ENCODE measurements at places on chromosomes 2 and 18.

GRCh38 chr2:234564699-234565098 is 67.8 kb upstream of the ARL4C start:
- DNase-seq, result no peak

GRCh38 chr2:36831185-36831584 is 134.7 kb downstream of the VIT start:
- no peak for DNase-seq

DNA sequence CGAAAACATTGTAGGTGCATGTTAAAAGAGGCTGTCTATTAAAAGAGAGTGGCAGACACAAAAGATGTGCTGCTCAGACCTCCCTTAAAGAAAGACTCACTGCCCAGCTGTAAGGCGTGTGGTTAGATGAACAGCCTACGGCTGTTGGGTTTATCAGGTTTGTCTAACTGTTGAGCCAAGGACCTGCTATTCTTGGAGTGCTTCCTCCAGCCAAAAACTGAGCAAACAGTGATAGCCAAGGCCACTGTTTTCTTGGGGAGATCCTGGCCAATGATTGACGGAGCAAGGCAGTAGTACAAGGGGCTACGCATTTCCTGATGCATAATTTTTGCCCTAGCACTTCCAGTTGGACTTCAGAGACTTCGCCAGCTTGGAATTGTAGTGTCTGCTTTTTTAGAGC is 1.4 kb upstream of the RAB3GAP1 start:
- DNase-seq, result no peak

- DNase-seq, result no peak
Observed at GRCh38 chr2:74199871-74200305, 1.5 kb downstream of the MTHFD2 start.

DNA sequence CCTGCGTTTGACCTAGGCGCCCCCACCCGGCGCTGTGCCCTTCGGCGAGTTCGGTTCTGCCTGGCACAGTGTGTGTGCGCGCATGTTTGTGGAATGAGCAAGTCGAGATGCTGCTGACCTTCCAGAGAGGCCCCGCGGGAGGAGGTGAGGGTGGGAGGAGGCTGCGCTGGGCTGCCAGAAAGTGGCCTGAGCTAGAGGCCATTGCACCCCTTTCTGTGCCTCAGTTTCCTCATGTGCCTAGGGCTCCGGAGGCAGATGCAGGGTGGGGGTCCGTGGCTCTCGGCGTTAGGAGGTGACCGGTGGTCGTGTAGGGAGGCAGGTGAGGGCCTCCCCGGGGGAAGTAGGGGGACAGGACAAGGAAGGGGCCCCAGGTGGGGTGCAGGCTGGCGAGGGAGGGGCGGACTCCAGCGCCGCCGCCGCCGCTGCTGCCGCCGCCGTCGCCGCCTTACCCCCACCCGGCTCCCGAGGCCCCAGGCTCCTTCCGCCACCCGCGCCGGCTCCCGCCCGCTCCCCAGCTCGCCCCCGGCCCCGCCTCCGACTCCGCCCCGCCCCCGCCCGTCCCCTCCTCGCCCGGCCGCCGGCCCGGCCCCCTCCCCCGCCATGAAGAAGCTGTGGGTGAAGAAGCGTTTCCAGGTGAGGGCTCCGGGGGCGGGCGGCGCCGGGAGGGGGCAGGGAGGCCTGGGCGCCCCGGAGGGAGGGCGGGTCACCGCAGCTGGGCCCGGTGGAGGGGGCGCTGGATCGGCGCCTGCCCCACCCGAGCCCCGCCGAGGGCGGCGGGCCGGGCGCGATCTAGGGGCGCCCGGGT is 7.0 kb downstream of the SPEG start:
- peak; percentile 8 for DNase-seq

DNA sequence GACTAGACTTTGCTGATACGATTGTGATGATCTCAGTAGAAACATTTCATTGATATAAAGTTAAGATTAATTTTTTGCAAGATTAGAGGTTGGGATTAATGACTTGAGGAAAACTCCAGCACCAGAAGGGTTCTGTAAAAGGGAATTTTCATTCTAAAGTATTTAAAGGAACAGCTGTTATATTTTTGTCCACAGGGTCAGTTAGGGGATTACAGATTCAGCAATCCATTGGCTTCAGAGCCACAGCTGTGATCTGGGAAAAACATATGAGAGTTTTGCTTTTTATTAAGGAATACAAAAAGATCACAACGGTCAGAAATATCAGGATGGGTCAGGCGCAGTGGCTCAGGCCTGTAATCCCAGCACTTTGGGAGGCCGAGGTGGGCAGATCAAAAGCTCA is 19.6 kb upstream of the REV1 start:
- no peak for DNase-seq

GRCh38 chr2:88481691-88482336 is 29.3 kb upstream of the FOXI3 start:
- DNase-seq, result no peak

DNA sequence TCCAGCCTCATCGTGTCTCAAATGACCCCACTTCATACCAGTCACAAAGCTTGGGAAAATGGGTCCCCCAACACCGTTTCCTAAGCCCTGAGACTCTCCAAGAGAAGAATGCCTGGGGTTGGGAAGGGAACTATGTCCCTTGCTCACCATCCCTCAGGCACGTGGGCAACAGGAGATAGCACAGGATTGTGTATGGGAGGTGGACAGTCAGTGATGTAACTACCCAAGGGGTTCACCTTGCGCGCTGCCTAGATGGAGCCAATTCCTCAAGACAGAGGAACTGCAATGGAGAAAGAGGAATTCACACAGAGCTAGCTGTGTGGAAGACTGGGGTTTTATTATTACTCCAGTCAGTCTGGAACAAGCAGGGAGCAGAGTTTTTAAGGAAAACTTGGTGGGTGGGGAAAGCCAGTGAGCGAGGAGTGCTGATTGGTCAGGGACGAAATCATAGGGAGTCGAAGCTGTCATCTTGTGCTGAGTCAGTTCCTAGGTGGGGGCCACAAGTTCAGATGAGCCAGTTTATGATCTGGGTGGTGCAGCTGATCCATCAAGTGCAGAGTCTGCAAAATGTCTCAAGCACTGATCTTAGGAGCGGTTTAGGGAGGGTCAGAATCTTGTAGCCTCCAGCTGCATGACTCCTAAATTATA is 13.8 kb upstream of the CXCR1 start:
- DNase-seq, result no peak

- no peak for DNase-seq
Observed at GRCh38 chr2:170922634-170923494, 6.2 kb upstream of the GORASP2 start.

GRCh38 chr2:56177420-56178220 is 6.2 kb upstream of the CCDC85A start:
- no peak for DNase-seq

DNA sequence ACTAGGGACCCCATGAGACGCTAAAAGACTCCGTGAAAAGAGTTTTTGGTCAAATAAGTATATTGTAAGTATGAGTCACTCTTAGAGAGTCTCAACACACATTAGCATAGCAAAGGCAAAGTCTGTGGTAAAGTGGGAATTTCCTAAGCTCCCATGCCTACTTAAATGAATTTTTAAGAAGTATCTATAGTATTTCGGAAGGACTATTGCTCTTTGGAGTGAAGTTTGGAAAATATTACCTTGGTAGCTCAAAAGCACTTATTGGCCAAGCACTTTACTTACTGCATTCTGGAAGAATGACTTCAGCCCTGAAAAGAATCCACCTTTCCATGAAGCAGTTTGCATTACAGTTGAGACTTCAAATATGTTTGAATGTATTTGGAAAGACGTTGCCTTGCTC is 57.1 kb downstream of the CAVIN2 start:
- no peak for DNase-seq

- DNase-seq, result no peak
Observed at GRCh38 chr2:122056853-122057252, 301.4 kb downstream of the TSN start.

- DNase-seq, result no peak
Observed at GRCh38 chr2:225282858-225283710, 116.4 kb upstream of the NYAP2 start.

- no peak for DNase-seq
Observed at GRCh38 chr2:197915548-197916265, 111.3 kb downstream of the PLCL1 start.

DNA sequence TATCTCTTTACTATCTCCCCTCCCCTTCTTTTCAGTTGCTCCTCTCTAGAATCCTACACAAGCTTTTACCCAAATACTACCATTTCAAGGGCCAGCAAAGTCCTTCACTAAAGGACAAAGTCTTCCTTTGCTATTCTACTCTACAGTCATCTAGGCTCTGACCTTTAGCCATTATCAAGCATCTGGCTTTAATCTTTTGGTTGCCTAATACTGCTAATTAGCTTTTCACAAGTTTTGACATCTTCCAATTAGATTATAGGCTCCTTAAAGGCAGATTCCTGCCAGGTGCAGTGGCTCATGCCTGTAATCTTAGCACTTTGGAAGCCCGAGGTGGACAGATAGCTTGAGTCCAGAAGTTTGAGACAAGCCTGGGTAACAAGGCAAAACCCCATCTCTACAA is 194.4 kb downstream of the SH3BP4 start:
- no peak for DNase-seq

DNA sequence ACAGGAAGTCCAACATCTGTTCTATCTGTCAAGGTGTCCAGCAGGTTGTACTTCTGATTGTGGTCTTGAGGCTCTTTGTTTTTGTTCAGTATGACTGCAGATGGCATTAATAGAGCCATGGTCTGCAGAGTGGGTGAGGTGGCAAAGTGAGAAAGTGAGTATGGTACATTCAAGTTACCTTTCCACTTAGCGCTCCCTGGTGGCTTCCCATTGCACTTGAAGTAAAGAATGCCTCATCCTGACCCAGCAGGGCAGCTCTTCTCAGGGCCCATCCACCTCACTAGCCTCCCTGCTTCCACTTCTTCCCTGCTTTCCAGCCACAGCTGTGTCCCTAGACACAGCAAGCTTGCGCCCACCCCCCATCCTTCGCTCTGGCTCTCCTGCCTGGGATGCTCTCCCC is 148.0 kb upstream of the ALPP start:
- no peak for DNase-seq

GRCh38 chr2:121690095-121690494 is 40.8 kb upstream of the CLASP1 start:
- no peak for DNase-seq

DNA sequence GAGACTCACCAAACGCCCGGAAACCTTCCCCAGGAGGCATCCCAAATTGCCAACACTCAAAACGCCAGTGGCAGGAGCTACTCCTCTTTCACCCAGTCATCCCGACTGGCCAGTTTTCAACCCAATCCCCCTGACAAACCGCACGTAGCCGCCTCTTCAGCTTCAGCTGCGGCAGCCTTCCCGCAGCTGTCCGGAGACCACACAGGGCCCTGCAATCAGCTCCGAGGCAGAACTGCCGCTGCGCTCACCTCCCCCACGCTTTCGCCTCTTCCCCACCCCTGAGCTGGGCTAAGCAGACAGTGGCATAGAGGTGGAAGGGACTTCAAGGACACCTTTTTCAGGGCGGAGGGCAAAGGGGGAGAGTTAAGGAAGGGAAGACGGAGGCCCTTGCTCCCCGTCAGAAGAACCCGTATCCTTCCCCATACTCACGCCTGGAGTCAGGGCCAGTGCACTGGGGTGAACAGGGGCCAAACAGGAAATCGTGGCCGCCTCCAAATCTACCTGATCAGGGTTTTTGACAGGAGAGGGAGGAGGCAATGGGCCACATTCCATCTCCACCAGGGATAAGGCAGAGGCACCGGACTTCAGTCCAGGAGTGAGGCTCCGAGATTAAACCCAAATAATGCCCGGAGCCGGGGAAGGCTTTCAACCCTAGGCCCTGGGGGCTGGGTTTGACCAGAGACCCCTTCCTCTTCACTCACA is 16.9 kb downstream of the CYP26B1 start:
- no peak for DNase-seq

DNA sequence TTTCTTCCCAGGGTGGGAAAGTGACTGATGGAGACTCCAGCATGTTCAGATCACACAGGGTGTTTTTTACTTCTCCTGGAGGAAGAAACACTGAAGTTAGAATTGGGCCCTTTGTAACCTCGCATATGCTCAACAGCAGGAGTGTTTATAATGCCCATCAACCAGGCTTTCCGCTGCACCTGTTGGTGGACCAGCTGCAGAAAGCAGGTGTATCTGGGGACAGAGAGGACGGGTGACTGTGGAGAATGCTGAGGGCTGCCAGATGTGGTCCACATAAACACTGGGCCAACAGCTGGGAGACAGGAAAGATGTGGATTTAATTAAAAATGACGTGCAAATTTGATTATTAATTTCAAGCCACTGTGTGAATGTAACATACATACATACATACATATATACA is 335.5 kb upstream of the SPRED2 start:
- DNase-seq, result no peak

DNA sequence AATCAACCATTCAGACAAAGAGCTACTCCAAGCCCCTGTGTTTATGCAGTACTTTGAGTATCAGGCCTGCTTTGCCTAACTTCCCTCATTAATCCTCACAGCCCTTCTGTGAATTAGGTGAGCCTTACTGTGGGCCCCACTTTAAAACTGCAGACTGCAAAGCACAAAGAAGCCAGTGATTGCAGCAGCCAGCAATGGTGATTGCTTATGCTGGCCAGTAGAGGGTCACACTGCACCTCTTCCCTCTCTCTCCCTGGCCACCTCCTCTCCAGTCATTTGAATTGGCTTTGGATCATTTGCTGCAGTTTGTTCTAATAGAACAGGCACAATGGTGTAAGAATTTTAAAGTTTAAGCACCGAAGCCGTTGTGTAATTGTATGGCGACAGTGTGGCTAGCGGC is 229.9 kb downstream of the AGPS start:
- DNase-seq, result peak; percentile 83

DNA sequence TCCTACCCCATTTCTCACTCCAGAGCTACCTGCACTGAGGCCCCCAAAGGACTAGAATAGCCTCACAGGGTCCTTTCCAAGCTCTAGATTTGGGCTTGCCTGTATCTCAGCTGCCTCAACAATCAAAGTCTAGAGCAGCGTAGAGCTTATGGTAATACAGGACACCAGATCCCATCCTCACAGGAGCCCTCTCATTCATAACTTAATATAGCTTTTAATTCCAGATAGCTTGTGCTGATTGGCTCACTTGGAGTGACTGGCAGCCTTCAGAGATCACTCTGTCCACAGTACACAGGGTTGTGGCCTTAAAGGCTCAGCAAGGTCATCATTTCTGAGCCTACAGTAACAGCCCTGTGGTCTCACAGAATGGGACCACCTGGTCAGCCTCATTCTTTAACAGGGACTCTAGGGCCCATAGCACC is 51.4 kb downstream of the ZFP36L2 start:
- no peak for DNase-seq

DNA sequence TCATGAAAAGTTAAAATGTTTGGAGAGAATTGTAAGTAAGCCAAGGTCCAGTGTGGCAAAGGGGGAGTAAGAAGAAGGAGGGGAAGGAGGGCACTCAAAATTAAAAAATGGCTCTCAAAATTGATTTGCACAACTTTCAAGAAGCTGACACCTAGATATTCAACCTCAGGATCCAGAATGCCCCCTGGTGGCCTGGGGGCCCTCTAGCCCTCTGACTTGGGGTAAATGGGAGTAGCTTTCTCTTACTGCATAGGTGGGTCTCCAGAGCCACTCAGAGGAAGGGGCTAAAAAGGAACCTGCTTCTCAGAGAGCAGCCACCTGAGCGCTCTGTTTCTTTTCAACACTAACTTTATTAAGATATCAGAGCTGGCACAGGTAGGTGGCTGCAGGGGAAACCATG is 968.5 kb downstream of the BCL11A start:
- no peak for DNase-seq
